Skeletal muscle cell (primary cell): ENCODE measurements at places on chromosomes 3 and 15.
A peak's percentile ranks its signal among the peaks of the same experiment; 100 is the strongest.

DNA sequence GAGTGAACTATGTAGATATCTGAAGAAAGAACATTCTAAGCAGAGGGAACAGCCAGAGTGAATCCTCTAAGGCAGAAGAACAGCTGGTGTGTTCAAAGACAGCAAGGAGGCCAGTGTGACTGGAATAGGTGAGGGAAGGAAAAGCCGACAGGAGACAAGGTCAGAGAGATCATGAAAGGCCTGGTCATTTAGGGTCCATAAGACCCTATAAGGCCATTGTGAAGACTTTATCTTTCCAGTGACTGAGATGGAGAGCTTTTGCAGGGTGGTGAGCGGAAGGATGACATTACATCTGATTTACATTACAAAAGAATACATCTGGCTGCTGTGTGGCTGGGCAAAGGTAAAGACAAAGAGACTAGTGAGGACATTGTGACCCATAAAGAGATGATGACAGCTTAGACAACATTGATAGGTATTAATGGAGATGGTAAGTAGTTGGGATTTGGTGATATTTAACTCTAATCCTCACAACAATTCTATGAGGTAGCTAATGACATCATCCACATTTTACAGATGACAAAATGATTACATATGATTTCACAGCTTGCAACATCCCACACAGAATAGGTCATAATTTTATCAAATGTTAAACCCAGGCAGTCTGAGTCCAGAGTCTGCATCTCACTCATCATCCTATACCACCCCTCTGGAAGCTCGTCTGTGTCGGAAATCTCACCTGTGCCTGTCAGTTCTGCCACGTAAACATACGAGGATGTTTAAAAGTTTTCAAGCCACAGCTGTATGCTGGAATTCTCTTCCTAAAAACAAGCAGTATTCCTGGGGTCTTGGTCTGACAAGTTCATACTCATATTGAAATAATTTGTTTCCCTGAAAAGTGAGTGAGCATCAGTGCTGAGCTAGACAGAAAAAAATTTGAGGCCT is 70.2 kb upstream of the PIK3R4 start:
- no peak for DNase-seq

GRCh38 chr3:17645074-17645698 is 97.2 kb downstream of the TBC1D5 start:
- peak; percentile 51 for DNase-seq

DNA sequence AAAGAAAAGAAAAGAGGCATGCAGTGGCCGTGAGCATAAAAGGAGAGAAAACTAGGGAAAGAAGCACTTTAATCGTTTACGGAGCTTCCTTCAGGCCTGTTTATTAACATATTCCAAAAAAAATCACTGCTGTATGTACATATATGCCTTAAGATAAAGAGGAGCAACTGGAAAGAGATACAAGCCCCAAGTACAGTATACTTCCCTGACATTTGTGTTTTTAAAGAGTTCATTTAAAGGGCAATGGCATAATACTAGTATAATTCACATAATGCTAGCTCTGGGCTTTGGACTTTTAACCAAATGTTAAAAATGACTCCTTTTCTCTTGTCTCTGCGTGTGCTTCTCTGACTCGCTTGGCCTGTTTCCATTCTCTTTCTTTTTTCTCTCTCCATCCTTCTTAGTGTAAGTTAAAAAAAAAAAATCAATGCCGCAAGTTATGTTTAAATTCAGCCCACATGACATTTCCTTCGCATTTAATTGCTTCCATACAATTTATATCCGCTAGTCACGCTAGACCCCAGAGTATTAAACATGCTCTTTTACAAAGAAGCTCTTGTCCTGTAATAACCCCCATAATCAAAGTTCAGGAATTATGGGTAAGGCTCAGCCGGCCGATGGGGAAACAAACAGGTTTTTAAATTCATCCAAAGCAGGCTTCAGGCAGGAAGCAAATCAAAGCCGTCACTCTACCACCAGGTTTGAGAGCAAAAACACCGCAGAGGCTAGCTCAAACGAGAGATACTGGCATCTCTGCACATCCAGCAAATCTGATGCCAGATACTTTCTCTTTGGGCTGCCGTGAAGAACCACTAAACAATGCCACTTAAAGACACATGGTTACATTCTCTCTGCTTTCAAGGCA is 19.4 kb downstream of the WWTR1 start:
- DNase-seq: peak; percentile 53

GRCh38 chr3:29290596-29290995 is 9.7 kb downstream of the RBMS3 start:
- no peak for DNase-seq

DNA sequence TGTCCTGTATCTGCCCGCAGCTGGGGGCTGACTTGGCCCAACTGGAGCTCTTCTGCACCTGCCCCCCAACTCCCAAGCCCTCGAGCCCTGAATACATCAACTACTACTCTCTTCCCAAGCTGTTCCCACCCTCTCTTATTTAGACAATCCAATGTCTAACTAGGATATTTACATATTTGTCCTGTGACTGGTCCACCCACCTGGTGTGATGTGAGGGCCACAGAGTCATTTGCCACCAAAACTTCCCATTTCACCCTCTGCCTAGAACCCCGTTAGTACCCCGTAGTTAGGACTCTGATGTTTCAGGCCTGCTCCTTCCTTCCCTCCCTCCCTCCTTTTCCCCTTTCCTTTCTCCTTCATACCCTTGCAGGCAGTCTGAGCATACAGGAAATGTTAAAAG is 6.4 kb downstream of the CPLX3 start:
- no peak for DNase-seq

GRCh38 chr3:159128628-159129027 is 326.8 kb downstream of the MFSD1 start:
- DNase-seq: peak; percentile 58

DNA sequence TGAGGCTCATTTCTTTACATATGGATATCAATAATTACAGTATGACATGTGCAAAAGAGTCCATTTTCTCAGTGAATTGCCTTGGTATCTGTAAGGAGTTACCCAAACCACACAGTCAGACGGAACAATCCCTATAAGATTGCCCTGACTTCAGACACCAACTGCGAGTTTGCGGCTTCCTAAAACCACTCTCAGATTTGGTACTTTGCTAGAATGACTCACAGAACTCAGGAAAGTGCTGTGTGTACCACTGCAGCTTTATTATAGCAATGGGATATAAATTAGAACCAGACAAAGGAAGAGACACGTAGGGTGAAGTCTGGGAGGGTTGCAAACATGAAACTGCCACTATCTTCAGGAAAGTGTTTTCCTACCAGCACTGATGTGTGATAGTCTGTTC is 45.8 kb upstream of the ATP13A3 start:
- no peak for DNase-seq

- no peak for DNase-seq
Measured at GRCh38 chr15:59208613-59209249, 2.1 kb downstream of the LDHAL6B start.

- no peak for DNase-seq
Measured at GRCh38 chr3:155631323-155632019, 113.4 kb downstream of the PLCH1 start.

GRCh38 chr3:146181216-146181615 is 20.2 kb upstream of the PLOD2 start:
- DNase-seq: no peak

GRCh38 chr15:36960179-36960946 is 140.0 kb downstream of the MEIS2 start:
- no peak for DNase-seq

DNA sequence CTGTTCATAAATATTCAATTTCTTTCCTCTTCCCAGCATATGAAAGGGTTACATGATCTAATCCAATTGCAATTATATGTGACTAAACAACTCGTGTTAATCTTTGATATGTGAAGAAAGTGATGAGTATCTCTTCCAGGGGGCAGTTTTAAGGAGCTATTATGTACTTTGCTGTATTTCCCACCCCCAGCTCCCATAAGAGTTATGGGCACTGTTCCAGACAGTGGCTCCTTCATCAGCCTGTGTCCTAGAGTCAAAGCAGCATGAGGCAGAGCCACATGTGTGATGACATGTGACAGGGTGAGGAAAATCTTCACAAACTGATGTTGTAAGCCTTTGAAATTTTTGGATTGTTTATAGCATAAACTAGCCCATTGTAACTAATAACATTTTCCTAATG is 315.4 kb downstream of the DIPK2A start:
- no peak for DNase-seq

GRCh38 chr3:188306435-188307005 is 152.6 kb downstream of the LPP start:
- DNase-seq: no peak

DNA sequence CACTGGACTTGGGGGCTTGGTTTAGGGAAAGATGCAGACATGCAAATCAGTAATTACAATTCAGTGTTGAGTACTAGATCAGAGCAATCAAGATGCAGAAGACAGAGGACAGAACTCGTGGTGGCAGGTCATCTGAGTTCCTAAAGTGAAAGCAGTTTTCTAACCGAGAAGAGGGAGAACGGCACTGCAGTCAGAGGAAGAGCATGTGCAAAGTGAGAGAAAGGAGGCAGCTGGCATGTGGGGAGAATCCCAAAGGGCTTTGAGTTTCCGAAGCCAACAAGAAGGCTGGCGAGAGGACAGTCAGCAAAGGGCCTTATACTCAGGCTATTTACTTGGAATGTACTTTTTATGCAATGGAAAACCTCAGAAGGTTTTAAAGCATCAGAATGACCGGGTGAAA is 87.0 kb downstream of the ANP32A start:
- DNase-seq: no peak

- peak; percentile 55 for DNase-seq
Measured at GRCh38 chr3:61985020-61985419, 388.3 kb downstream of the FEZF2 start.

DNA sequence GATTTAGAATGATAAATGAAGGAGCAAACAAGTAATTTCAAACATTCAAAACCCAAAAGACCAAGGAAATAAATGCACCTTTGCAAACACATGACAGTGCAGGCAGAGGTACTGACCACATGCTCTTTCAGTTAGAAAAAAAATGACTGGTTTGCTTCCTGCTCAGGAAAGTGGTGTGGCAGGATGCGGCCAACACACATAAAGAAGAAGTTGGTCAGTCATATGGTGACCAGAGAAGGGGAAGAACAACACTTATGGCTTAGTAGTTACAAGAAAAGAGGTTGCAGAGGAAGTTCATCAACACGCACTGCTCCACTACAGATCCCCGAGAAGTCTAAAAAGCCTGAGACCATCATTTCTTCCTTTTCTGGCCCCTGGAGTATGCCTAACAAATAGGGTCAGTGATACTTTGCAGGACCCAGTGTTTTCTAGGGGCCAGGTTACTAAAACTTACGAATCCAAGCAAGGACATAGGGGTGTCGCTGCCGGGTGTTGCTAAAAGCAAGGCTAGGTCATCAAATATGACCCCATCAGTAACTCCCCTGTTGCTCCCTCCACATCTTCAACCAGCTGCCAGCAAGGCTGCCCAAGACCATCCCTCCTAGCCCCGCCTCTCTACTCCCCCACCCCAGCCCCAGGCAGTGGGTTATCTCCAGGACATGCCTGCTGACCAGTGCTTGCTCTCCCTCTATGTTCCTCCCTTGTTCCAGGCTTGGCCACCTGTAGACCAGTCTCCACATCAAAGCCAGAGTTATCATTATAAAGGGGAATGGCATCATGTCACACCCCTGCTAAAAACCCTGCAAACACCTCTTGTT is 11.2 kb downstream of the ATP8B4 start:
- DNase-seq: no peak

DNA sequence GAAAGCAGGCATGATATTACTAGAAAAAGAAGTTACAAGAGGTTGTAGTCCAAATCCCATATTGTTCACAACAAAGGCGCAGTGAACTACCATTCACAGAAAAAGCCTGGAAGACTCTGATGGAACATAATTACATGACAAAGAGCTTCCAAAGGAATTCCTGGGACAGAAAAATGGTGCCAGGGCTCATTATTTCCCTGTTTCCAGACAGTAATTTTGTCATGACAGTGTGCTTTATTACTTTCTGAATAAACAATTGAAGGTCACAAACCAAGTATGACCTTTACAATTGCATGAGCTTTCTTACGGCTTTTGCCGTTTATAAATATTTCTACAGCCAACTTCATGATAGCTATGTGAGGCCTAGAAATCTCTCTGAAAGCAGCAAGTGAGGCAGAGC is 61.0 kb downstream of the CYFIP1 start:
- DNase-seq: no peak

GRCh38 chr3:137148917-137149316 is 191.1 kb downstream of the IL20RB start:
- no peak for DNase-seq

GRCh38 chr3:144894576-144894975 is 923.0 kb downstream of the DIPK2A start:
- no peak for DNase-seq

DNA sequence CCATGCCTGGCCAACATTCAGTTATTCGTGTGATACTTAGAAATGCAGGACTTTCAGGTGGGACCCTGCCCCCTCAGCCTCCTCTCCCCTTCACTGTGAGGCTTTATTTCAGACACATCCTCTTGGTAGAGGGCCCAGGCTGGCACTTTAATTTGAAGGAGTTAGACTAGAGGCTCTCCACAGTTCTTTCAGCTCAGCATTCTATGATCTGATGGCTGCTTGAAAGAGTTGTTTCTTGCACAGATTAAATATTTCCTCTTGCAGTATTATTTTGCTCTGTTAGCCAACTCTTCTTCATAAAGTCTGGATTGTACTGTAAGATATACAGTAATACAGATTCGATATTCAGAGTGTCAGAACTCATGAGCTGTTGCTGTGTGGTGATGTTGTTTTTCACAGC is 35.1 kb downstream of the CTDSPL start:
- no peak for DNase-seq

- no peak for DNase-seq
Measured at GRCh38 chr3:71125738-71126137, 457.8 kb downstream of the FOXP1 start.

DNA sequence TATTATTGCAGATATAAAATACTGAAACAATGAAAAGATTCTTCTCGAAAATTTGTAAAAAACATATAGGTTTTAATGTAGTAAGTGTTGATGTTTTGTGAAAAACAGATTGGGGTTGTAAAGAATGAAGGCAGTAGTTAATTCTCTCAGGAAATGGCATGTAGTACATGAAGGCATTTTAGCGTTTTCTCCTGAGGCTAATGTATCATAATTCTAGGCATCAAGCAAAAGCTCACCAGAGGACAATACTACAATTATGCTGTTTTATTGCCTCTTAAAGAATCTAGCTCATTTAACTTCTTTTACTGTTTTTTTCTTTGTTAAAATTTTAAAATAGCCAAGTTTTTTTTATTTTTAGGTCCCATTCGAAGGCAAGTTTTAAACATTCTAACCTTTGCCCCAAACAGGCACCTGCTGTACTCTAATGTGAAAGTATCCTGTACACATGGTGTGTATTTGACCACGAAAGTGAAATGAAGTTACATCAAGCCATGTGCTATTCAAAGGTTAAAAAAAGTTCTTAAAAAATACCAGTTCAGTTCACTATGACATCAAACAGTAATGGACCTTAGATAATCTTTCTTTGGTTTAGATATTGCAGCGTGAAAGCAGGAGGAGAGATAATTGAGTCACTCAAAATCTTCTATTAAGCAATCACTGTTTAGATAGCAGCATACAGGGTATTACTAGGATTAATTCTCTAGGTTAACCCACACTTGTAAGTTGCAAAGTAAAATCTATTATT is 163.6 kb downstream of the ECT2 start:
- DNase-seq: no peak
